ENCODE measurements at places on chromosomes 2 and 18. TPM values are rescaled to one million over a fixed set of nuclear protein-coding genes. Genes with fewer than 3 reads are reported as not detected.

DNA sequence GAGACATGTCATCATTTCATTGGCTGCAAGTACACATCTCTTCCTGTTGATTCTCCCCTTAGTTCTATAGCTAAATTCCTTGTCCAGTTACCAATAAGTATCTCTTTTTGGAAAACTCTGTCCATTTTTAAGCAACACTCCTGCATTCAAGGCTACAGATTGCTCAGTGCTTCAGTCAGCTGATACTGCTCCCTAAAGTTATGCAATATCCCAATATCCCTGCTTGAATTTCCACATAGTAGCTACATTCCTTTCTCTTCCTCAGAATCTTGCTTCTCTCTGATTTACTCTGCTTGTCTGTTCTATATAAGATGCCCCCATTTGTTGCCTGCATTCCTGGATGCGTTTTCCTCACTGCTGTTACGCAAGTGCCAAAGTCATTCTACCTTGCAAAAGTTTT is 109.8 kb downstream of the PARD3B start:
- H3K27me3 ChIP-seq: no peaks in the 10 kb centered on the region
- H3K27ac ChIP-seq: no peak overlapping the region
- H3K4me1 ChIP-seq: no peaks in the 10 kb centered on the region
- no peak overlapping the region for H3K4me3 ChIP-seq
- DNase-seq: no peak

- no peaks in the 10 kb centered on the region for H3K36me3 ChIP-seq
- no peak overlapping the region for H3K4me3 ChIP-seq
- no peaks in the 10 kb centered on the region for H3K27me3 ChIP-seq
- no peak for DNase-seq
- H3K4me1 ChIP-seq: peaks cover 4% of the 10 kb centered on the region
- no peak overlapping the region for H3K27ac ChIP-seq
Observed at GRCh38 chr2:217693363-217693762, 309.4 kb downstream of the TNS1 start.

GRCh38 chr18:9449600-9450414 is 25.5 kb upstream of the RALBP1 start:
- no peak overlapping the region for H3K4me3 ChIP-seq
- peaks cover 10% of the 10 kb centered on the region for H3K27me3 ChIP-seq
- no peaks in the 10 kb centered on the region for H3K36me3 ChIP-seq

DNA sequence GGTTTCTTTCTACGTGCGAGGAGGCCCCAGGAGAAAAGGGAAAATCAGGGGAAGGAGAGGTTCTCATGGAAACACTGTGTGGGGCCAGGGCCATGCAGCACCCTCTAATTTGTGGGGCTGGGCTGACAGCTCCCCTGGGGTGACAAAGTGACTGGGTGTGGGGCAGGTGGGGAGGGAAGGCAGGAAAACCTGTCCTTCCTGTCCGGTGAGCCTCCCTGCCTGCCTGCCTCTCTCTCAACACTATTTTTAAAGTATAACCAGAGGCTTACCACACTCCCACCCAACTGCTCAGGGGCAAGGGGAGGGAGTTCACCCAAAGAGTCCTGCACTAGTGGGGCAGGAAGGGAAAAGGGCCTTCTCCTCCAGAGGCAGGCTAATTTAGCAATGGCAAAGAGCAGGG is 10.5 kb upstream of the EPAS1 start:
- no peak overlapping the region for H3K27ac ChIP-seq
- DNase-seq: no peak
- peaks cover 41% of the 10 kb centered on the region for H3K27me3 ChIP-seq
- no peaks in the 10 kb centered on the region for H3K36me3 ChIP-seq

DNA sequence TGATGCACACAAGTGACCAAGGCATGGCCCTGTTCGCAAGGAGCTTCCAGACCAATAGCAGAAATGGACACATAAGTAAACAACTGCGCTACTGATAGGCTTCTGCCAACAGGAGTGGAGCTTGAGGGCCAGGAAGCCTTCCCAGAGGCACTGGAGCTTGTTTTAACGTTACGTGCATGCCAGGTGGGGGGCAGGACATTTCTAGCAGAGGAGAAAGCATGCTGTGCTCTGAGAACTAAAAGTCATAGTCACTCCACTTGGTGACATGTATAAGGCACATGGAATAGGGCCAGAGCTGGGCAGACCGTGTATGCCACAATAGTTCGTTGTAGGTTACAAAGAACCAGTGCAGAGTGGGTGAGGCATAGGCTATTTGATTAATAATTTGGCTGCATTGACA is 184.2 kb downstream of the NEDD4L start:
- H3K36me3 ChIP-seq: no peaks in the 10 kb centered on the region
- no peak overlapping the region for H3K4me3 ChIP-seq
- no peaks in the 10 kb centered on the region for H3K4me1 ChIP-seq
- no peak overlapping the region for H3K27ac ChIP-seq

DNA sequence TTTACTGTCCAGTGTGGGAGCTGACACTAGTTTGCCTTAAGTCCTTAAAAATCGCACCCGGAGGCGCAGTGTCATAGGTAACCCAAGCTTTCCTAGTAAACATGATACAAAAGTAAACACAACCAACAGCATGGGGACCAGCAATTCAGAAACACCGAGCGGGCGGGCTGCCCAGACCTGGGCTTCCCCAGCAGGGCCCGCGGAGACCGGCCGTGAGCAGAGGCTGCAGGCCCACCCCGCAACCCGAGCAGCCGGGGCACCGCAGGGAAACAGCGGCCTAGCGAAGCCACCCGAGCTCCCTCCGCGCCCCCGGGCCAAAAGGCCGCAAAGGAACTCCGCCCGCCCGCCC is 296 bp downstream of the TTC21B start:
- DNase-seq: no peak
- peaks cover 15% of the 10 kb centered on the region for H3K4me1 ChIP-seq
- H3K27ac ChIP-seq: no peak overlapping the region

- peaks cover 8% of the 10 kb centered on the region for H3K27me3 ChIP-seq
- DNase-seq: no peak
- no peaks in the 10 kb centered on the region for H3K36me3 ChIP-seq
- peaks cover 12% of the 10 kb centered on the region for H3K4me1 ChIP-seq
Observed at GRCh38 chr2:234559609-234560008, 62.7 kb upstream of the ARL4C start.

GRCh38 chr2:113050921-113051895 is 1.5 kb downstream of the IL36B start:
- peaks cover 6% of the 10 kb centered on the region for H3K4me1 ChIP-seq
- H3K27me3 ChIP-seq: peaks cover 4% of the 10 kb centered on the region
- no peak for DNase-seq
- H3K4me3 ChIP-seq: no peak overlapping the region
- H3K27ac ChIP-seq: no peak overlapping the region
- H3K36me3 ChIP-seq: no peaks in the 10 kb centered on the region

- no peaks in the 10 kb centered on the region for H3K4me1 ChIP-seq
- H3K27ac ChIP-seq: no peak overlapping the region
- H3K27me3 ChIP-seq: no peaks in the 10 kb centered on the region
- no peaks in the 10 kb centered on the region for H3K36me3 ChIP-seq
- H3K4me3 ChIP-seq: no peak overlapping the region
Observed at GRCh38 chr18:49910986-49911385, 97.7 kb upstream of the ACAA2 start.

DNA sequence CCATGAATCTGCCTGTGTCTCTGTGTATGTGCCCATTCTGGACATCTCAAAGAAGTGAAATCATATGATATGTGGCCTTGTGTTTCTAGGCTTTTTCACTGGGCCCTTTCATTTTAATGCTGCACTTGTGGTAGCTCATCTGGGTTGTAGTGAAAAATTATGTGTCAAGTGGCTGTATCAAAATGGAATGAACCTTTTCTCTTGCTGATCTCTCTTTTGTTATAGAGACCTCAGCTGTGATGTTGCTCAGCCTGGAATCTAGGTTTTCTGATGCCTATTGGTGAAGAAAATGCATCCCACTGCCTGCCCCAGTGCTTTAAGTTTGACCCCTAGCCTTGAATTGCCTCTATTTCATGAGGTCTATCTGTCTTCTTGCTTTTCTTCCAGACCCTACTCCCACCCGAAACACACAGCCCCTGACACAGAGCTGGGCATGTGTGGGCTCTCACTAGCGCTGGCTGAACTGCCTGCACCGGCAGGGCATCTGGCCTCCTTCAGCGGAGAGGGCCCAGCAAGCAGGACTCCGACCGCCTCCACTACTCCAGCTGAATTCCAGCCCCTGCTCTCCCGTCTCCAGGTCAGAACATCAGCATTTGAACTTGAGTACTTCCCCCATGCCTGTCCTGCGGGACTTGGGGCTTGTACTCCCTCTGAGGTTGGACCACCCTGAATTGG is 175.8 kb upstream of the MSH6 start:
- no peaks in the 10 kb centered on the region for H3K4me1 ChIP-seq
- H3K27me3 ChIP-seq: no peaks in the 10 kb centered on the region
- H3K36me3 ChIP-seq: no peaks in the 10 kb centered on the region
- H3K4me3 ChIP-seq: no peak overlapping the region
- no peak overlapping the region for H3K27ac ChIP-seq

DNA sequence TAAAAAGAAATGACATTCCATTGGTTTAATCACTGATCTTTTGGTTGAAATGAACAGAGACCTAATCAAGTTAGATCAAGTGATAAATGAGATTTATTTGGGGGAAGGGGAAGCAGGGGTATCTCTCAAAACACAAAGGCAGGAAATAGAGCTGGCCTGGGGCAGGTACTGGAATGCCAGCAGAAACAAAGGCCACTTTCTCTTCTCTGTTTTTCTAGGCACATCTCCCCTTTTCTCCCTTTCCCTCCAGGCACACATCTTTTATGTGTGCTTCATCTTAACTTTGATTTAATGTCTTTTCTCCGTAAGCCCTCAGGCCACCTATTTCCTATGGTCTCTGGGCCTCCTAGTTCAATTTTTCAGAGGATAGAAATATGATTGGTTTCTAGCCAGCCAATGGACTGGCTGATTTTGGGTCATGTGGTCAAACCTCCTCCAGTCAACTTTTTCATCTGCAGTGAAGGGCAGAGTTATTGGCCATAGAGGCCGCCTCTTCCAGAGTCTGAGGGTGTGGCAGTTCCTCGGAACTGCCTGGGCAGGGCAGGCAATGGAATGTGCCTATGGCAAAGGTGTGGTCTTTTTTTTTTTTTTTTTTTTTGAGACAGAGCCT is 58.9 kb upstream of the FAM136A start:
- no peak overlapping the region for H3K27ac ChIP-seq
- no peaks in the 10 kb centered on the region for H3K4me1 ChIP-seq
- no peak overlapping the region for H3K4me3 ChIP-seq
- peaks cover 22% of the 10 kb centered on the region for H3K27me3 ChIP-seq

- H3K27ac ChIP-seq: no peak overlapping the region
- H3K4me3 ChIP-seq: no peak overlapping the region
- H3K36me3 ChIP-seq: no peaks in the 10 kb centered on the region
- DNase-seq: no peak
- no peaks in the 10 kb centered on the region for H3K4me1 ChIP-seq
Observed at GRCh38 chr18:79546781-79547272, 132.8 kb upstream of the CTDP1 start.

GRCh38 chr2:198343471-198343870 is 539.1 kb downstream of the PLCL1 start:
- peaks cover 26% of the 10 kb centered on the region for H3K27me3 ChIP-seq
- H3K4me3 ChIP-seq: no peak overlapping the region
- peaks cover 8% of the 10 kb centered on the region for H3K4me1 ChIP-seq

DNA sequence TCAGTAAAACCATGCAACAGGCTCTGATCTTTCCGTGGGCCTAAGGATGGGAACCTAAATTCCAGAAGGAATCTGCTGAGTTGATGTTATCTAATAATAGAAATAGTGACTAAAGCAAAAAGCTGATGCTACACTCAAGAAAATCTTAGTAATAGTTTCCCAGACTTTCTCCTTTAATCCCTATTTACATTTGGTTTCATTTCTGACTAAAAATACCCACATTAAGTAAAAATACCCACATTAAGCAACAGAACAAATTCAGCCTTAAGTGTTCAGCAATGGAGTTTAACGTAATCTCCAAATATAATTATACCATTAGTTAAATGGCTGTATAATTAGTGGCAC is 50.3 kb downstream of the CCBE1 start:
- H3K4me3 ChIP-seq: no peak overlapping the region
- H3K36me3 ChIP-seq: no peaks in the 10 kb centered on the region
- H3K4me1 ChIP-seq: no peaks in the 10 kb centered on the region
- no peak for DNase-seq
- no peaks in the 10 kb centered on the region for H3K27me3 ChIP-seq

GRCh38 chr18:77250501-77250925 is 865 bp downstream of the GALR1 start:
- H3K27me3 ChIP-seq: peaks cover 73% of the 10 kb centered on the region
- H3K27ac ChIP-seq: peak overlapping the region; percentile 69
- no peak for DNase-seq
- H3K36me3 ChIP-seq: peaks cover 4% of the 10 kb centered on the region
- H3K4me1 ChIP-seq: peaks cover 8% of the 10 kb centered on the region

DNA sequence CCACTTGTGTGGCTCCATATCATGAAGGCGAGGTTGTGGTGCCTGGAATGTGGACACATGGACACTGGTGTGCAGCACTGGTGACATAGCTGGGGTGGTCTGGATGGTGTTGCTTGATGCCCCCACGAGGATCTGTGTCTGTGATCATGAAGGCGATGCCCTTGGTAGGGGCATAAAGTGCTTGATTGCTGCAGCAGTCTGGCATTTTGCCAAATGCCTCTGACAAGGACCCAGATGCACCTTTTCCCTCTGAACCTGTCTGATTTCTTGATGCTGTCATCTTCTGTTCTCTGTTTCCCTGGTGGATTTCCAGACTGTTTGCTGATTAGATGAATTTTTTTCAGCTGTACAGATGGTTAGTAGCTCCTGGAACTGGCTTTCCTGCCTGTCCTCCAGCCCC is 752.0 kb upstream of the HS6ST1 start:
- H3K4me3 ChIP-seq: no peak overlapping the region
- H3K4me1 ChIP-seq: no peaks in the 10 kb centered on the region
- no peaks in the 10 kb centered on the region for H3K36me3 ChIP-seq
- DNase-seq: no peak

DNA sequence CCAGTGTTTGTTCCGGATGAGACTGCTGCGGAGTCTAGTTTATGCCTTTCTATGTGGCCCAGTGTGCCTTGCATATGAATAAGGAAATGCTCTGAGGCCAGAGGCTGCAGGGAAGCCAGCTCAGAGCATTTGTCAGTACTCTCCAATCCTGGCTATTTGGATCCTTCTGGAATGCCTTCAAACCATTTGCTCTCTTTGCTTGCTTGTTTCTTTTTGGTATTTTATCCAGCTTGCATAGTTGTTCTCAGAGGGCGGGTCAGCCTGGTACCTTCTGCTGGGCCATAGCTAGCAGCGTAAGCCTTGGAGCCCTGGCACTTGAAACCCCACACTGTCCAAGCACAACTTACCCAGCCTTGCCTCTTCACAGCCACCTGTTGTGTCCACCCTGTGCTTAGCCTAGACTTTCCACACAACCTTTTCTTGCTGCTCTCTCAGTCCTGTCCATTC is 20.5 kb downstream of the CENPO start:
- H3K4me3 ChIP-seq: no peak overlapping the region
- peaks cover 66% of the 10 kb centered on the region for H3K36me3 ChIP-seq
- H3K27ac ChIP-seq: no peak overlapping the region

GRCh38 chr2:133448195-133448594 is 120.1 kb downstream of the NCKAP5 start:
- H3K36me3 ChIP-seq: no peaks in the 10 kb centered on the region
- no peak for DNase-seq
- no peak overlapping the region for H3K27ac ChIP-seq
- H3K27me3 ChIP-seq: no peaks in the 10 kb centered on the region

- H3K4me3 ChIP-seq: peak overlapping the region; percentile 86
- H3K27me3 ChIP-seq: peaks cover 23% of the 10 kb centered on the region
- DNase-seq: peak; percentile 80
Observed at GRCh38 chr2:130391058-130391871, 35.4 kb downstream of the PTPN18 start.

The HOXD12 gene
- total RNA-seq: not detected

The OLA1 gene
- total RNA-seq: 73.1 TPM

The PDCD1 gene
- total RNA-seq: 2.4 TPM

The KCNK3 gene
- total RNA-seq: not detected

The GAL3ST2 gene
- total RNA-seq: 0.34 TPM
